ENCODE measurements at places on chromosomes 5 and 9. TPM values are rescaled to one million over a fixed set of nuclear protein-coding genes. Genes with fewer than 3 reads are reported as not detected.

- H3K36me3 ChIP-seq: no peaks in the 10 kb centered on the region
- peak; percentile 26 for DNase-seq
- peaks cover 38% of the 10 kb centered on the region for H3K27me3 ChIP-seq
- H3K4me1 ChIP-seq: no peaks in the 10 kb centered on the region
- H3K27ac ChIP-seq: no peak overlapping the region
- no peak overlapping the region for H3K4me3 ChIP-seq
Observed at GRCh38 chr5:36414869-36415282, 113.2 kb upstream of the RANBP3L start.

GRCh38 chr9:109590966-109591365 lies 92.9 kb upstream of the PTPN3 start:
- no peaks in the 10 kb centered on the region for H3K4me1 ChIP-seq
- DNase-seq: no peak
- no peaks in the 10 kb centered on the region for H3K36me3 ChIP-seq
- no peaks in the 10 kb centered on the region for H3K27me3 ChIP-seq
- no peak overlapping the region for H3K4me3 ChIP-seq

SPINK4 gene
- polyA plus RNA-seq: not detected

CTSL gene
- 98.3 TPM for polyA plus RNA-seq

DNA sequence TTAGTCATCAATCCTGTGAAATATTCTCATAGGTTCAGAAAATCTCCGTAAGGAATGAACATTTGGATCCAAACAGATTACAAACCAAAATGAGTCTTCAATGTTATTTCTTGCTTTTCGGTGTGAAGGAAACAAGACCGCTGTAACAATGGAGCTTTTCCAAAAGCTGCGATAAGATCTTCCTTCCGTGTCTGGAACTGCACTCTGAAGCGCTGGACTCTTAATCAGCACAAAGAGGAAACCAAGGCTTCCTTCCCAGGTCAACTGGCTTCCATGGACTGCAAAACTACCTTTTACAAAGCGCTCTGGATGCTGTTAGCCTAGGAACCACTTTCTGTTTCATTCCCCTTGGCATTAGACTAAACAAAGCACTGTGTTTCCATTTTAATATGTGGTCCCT lies 137.9 kb upstream of the BASP1 start:
- no peak overlapping the region for H3K27ac ChIP-seq
- no peaks in the 10 kb centered on the region for H3K4me1 ChIP-seq
- no peaks in the 10 kb centered on the region for H3K27me3 ChIP-seq
- DNase-seq: no peak
- no peaks in the 10 kb centered on the region for H3K36me3 ChIP-seq
- no peak overlapping the region for H3K4me3 ChIP-seq

DNA sequence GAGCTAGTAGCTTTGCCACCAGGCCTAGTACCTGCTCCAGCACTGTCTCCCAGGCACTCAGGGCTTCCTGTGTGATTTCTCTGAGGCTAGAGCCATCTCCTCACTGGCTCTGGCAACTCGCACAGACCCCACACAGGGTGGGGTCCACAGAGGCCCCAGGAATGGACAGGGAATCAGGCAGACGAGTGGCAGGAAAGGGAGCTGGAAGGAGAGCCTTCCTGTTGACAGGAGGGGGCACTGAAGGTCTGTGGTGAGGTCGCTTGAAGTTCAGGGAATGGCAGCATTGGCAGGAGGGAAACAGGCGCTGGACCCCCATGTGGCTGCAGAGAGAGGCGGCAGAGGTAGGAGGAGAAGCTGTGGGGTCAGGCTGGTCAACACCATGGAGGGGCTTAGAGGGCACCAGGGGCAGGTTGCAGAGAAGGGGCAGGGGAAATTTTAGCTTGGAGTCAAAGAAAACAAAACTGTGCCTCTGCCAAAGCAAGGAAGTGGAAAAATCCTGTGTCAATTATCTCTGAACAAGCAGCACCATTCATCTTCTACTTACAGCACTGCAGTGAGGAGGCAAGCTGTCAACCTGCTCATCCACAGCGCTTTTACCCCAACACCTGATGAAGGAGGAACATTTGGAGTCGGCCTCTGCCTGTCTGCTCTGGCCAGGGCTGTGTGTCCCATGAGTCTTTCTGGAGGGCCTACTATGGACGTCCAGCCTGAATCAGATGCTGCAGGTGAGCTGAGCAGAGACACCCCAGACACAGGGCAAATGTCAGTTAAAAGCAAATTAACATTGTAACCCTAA lies 270.2 kb downstream of the FSTL4 start:
- H3K27ac ChIP-seq: no peak overlapping the region
- no peak overlapping the region for H3K4me3 ChIP-seq
- no peaks in the 10 kb centered on the region for H3K36me3 ChIP-seq

DNA sequence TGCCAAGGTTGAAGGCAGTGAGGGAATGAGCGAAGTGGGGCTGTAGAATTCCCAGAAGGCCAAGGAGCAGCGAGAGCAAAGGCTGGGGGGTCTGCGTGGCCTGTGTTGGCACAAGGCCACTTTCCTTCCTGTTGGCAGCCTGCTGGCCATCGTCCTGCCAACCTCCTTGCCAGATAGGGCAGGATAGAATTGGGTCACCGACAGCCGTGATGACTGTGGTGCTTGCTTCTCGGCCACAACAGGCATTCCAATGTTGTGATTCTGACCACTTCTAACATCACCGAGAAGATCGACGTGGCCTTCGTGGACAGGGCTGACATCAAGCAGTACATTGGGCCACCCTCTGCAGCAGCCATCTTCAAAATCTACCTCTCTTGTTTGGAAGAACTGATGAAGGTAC lies 18.9 kb downstream of the TRIP13 start:
- no peak overlapping the region for H3K4me3 ChIP-seq
- H3K27ac ChIP-seq: peak overlapping the region; percentile 90
- H3K27me3 ChIP-seq: no peaks in the 10 kb centered on the region
- no peaks in the 10 kb centered on the region for H3K4me1 ChIP-seq
- peaks cover 6% of the 10 kb centered on the region for H3K36me3 ChIP-seq
- no peak for DNase-seq

- no peaks in the 10 kb centered on the region for H3K27me3 ChIP-seq
- no peak for DNase-seq
- H3K4me3 ChIP-seq: no peak overlapping the region
Observed at GRCh38 chr5:44001236-44001635, 388.0 kb downstream of the FGF10 start.

GRCh38 chr5:122612901-122613300 lies 162.0 kb upstream of the SNX2 start:
- no peak overlapping the region for H3K4me3 ChIP-seq
- no peak for DNase-seq
- H3K27me3 ChIP-seq: no peaks in the 10 kb centered on the region
- no peaks in the 10 kb centered on the region for H3K4me1 ChIP-seq

DNA sequence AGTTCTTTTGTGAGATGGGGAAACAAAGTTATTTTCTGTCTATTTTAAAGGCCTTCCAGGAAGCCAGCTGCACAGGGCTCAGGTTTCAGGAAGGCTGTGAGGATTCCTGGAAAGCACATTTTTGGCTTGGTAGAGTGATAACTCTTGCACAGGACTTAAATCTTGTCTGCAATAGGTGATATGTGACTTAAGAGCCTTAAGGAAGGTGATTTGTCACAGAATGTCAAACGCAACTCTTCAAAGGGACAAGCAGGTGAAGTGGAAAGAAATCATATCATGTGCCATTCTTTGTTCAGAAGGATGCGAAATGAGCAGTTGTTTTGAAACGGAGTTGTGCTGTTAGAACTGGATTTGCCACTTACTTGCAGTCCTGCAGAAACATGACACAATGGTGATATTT lies 459.3 kb downstream of the MAT2B start:
- H3K27me3 ChIP-seq: no peaks in the 10 kb centered on the region
- no peak overlapping the region for H3K27ac ChIP-seq
- H3K4me3 ChIP-seq: no peak overlapping the region
- no peaks in the 10 kb centered on the region for H3K36me3 ChIP-seq

GRCh38 chr5:150309101-150309885 lies 6.6 kb upstream of the ARSI start:
- no peak overlapping the region for H3K4me3 ChIP-seq
- DNase-seq: peak; percentile 69
- H3K36me3 ChIP-seq: no peaks in the 10 kb centered on the region

- peak; percentile 41 for DNase-seq
- no peak overlapping the region for H3K27ac ChIP-seq
- no peaks in the 10 kb centered on the region for H3K27me3 ChIP-seq
- no peaks in the 10 kb centered on the region for H3K4me1 ChIP-seq
- no peak overlapping the region for H3K4me3 ChIP-seq
Observed at GRCh38 chr5:60677850-60678664, 21.9 kb downstream of the DEPDC1B start.

ZBTB34 gene
- 4.1 TPM for polyA plus RNA-seq

PIP5K1B gene
- not detected for polyA plus RNA-seq

DNA sequence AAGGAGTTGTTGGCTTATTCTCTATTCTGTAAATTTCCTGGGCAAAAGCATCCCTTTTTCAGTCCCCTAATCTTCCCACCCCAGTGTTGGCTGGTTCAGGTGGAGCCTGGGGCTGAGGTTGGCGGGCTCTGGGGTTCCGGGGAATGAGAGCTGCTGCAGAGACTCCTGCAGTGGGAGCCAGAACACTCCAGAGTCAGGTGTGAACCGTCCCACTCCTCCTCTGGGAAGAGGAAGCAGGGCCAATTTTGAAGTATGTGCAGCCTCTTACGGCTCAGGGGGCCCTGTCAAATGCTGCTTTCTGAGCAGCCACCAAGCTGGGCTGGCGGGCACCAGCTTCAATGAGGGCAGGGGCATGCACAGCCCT lies 42.8 kb downstream of the JADE2 start:
- DNase-seq: no peak
- H3K36me3 ChIP-seq: peaks cover 15% of the 10 kb centered on the region
- peak overlapping the region; percentile 91 for H3K27ac ChIP-seq
- no peak overlapping the region for H3K4me3 ChIP-seq
- peaks cover 17% of the 10 kb centered on the region for H3K4me1 ChIP-seq
- H3K27me3 ChIP-seq: no peaks in the 10 kb centered on the region

C9orf50 gene
- polyA plus RNA-seq: 0.30 TPM

DNA sequence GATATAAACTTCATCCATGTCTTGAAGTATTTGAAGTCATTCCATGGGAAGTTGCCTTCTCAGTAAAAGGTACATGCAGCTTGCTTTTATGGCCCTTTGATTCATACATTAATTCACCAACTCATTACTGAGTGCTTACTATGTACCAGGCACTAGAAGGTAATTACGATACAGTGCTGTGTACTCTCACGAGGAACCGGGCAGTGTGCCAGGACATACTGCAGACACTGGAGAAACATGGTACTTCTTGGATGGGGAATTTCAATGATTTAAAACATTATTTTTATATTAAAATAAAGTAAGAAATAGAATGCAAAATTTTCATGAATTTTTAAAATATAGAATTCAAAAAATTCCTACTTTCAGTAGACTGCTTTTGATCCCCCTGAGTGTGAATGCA lies 71.4 kb upstream of the WDR41 start:
- no peak overlapping the region for H3K27ac ChIP-seq
- no peaks in the 10 kb centered on the region for H3K27me3 ChIP-seq
- no peak overlapping the region for H3K4me3 ChIP-seq

- H3K27ac ChIP-seq: no peak overlapping the region
- H3K4me1 ChIP-seq: peaks cover 6% of the 10 kb centered on the region
- DNase-seq: no peak
- no peaks in the 10 kb centered on the region for H3K36me3 ChIP-seq
Observed at GRCh38 chr9:136239135-136239982, 6.3 kb downstream of the QSOX2 start.

FRMD3 gene
- 1.3 TPM for polyA plus RNA-seq

DNA sequence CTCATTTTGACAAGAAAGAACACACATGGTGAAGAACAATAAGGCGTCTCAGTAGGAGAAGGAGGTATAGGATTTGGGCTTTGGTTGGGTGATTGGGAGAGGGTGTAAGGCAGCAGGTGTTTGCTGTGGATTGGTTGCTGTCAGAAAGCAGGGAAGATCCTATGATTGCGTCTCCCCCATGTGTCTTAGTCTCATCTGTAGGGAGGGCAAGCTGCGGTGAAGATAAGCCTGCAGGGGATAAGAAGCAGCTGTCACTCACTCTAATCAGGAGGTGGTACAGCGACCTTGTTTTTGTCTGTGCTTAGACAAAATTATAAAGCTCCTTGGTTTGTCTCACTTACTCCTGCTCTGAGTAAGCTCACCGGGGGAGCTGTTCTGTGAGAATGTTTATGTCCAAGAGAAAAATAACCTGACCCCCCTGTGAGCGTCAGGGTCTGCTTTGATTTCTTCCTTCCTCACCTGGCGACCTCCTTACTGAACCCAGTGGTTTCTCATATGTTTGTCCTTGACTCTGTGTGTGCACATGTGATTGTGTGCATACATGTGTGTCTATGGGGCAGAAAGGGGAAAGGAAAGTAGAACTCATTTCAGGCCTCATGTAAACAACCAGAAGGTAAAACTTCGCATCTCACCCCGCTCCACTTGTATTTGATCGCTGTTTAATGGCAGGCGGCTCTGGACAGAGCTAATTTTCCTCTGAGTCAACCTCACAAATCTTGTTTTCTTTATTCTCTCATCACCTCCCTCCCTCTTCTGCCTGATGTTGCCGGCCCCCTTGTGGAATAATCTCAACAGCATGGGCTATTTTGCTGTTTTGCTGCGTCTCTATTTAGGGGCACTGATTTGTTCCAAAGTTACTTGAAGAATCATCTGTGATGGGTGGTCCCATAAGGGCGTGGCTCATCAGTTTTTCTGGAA lies 105.6 kb downstream of the TENT4A start:
- no peaks in the 10 kb centered on the region for H3K36me3 ChIP-seq
- H3K27me3 ChIP-seq: no peaks in the 10 kb centered on the region
- no peak for DNase-seq
- H3K27ac ChIP-seq: no peak overlapping the region

DNA sequence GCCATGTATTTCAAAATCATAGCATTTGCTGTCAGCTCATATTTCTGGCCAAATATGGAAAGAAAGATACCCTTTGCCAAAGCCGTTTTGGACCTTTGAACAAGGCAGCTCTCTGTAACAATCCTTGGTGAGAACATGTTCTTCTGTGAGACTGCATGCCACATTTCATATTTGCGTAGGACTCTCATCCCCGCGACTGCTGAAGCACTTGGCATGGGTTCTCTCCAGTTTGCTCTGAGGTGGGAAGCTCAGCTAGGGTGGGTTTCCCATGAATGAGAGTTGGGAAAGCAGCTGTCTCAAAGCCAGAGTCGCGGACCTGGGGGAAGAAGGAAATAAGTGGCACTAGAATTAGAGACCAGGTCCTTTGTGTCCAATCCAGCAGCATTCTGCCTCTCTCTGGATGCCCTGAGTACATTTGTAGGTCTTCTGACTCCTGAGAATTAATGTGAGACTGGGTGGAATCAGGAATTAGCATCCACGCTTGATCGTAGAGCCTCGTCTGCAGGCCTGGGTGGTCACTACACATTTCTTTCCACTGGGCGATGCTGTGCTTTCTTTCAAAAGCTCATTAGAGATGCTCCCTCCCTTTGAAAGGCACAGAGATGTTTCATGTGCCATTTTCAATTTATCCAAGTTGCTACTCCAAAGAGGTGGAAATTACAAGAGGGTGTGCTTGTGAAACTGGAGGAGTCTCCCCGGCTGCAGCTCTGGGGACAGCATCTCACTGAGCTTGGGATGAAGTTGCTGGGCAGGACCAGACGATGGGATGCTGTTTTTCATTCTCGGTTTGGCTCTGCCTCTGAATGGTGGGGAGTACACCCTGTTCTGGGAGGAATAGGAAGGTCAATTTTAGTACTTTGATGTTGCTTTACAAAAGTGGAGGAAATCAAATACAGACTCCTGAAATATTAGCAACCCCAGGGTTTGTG lies 197.2 kb downstream of the GADD45G start:
- H3K4me1 ChIP-seq: no peaks in the 10 kb centered on the region
- no peak overlapping the region for H3K27ac ChIP-seq
- H3K4me3 ChIP-seq: no peak overlapping the region
- no peaks in the 10 kb centered on the region for H3K27me3 ChIP-seq
- DNase-seq: no peak

- H3K36me3 ChIP-seq: no peaks in the 10 kb centered on the region
- H3K4me1 ChIP-seq: no peaks in the 10 kb centered on the region
- no peaks in the 10 kb centered on the region for H3K27me3 ChIP-seq
Observed at GRCh38 chr5:117494188-117494587, 919.6 kb upstream of the SEMA6A start.

All from SK-N-SH (cell line).